ENCODE measurements at places on chromosomes 7 and 10.
A peak's percentile ranks its signal among the peaks of the same experiment; 100 is the strongest.

DNA sequence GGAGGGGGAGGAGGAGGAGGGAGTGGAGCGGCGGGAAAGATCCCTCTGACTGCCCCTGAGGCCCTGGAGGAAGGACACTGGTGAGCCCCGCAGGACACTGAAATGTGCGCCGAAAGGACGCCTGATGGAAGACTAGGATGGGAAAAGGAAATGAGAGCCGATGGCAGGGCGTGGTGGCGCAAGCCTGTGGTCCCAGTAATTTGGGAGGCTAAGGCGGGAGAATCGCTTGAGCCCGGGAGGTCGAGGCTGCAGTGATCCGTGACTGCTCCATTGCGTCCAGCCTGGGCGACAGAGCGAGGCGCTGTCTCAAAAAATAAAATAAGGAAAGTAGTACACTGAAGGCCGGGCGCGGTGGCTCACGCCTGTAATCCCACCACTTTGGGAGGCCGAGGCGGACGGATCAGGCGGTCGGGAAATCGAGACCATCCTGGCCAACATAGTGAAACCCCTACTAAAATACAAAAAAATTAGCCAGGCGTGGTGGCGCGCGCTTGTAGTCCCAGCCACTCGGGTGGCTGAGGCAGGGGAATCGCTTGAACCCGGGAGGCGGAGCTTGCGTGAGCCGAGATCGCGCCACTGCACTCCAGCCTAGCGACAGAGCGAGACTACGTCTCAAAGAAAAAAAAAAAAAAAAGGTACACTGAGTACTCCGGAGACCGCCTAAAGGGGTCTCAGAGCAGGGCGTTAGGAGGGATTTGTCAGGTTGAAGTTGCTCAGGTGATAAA lies 561 bp upstream of the HNRNPF start:
- no peak for DNase-seq

- DNase-seq = no peak
These were observed 33.8 kb downstream of the HIP1 start for GRCh38 chr7:75704928-75705327.

DNA sequence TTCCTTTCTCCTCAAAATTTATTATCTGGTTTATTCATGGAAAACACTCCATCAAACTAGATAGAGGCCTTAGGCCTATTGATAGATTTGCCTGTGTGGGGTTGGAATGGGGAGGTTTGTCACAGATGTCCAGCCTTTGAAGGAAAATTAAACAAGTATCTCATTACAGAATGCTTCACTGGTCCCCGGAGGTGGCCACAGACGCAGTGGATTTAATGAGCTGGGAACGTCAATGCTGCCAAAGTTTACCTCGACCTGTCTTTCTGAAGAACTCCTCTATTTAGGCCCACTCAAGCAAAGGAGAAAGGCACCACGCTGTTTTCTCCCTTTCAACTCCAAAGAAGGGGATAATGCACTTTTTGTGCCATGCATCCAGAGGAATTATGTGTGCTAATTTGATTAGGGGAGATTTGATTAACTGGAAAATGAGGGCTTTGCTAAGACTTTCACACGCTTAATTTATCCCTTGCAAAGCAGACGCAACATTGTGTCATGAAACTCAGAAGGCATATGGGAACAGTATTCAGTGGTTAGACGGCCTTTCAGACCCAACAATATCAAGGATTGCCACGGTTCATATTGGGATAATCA lies 558.8 kb upstream of the GALNT17 start:
- peak; percentile 58 for DNase-seq

DNA sequence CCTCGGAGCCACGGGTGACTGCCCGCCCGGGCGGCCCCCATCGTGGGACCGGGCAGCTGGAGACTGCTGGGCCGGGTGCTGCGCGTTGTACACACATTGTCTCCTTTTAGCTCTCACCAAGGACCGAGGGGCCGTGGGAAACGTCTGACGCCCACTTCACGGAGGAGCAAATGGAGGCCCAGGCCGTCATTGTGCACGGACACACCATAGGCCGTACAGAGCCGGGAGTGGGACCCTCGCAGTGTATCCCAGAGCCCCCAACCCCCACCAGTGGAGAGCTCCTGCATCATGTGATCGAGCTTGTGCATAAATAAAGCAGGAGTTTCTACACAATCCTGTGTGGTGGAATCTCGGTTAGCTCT lies 722 bp downstream of the DENND10 start:
- no peak for DNase-seq

- DNase-seq = no peak
These were observed 40.1 kb downstream of the ZNF467 start for GRCh38 chr7:149733131-149733923.

DNA sequence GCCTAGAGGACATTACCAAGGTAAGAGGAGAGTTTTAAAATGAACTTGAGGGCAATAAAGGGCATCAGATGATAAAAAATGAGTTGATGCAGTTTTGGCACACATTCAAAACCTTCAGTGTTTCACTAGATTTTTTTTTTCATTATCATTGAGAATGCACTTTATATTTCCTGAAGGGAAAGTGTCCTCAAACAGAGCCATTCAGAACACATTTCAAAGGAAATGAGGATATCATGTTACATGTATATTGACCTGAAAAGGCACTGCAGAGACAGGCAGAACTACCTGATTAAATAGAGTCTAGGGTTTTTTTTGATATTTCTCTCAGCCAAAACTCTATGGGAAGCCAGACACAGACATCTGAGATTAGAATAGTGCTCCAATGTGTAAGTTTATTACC lies 454.0 kb downstream of the NEBL start:
- no peak for DNase-seq

DNA sequence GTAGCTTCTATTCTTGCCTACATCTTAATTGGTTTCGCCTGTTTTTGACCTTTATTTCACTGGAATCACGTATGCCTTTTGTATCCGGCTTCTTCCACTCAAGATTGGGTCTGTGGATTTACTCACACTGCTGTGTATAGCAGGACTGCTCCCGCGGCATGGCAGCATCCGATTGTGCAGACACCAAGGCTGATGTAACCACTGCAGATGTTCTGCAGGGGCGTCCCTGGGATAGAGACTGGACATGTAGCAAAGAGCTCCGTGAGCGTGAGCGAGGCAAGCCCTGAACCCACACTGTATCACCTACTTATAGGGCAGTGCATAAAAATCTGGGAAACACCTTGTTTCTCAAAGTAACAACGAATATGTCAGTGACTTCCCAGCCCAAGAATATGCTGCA lies 11.4 kb upstream of the IDI2 start:
- no peak for DNase-seq

GRCh38 chr7:106053109-106053508 lies 59.0 kb downstream of the SYPL1 start:
- DNase-seq = no peak

DNA sequence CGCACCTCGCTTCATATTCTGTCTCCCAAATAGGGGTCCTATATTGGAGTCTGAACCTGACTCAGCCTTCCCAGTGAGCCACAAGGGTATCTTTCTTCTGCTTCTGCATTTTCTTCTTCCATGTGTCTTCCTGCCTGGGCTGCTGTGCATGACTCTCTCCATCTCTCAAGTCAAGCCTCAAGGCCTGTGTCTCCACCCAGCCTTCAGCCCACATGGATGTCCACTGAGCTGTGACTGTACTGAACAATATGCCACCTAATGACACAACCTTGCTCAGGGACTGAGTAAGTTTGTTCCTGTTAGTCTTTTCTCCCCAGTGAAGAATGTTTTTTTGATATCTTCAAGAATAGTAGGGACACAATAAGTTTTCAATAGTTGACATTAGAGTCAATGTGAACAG lies 162.7 kb upstream of the TBX20 start:
- no peak for DNase-seq

DNA sequence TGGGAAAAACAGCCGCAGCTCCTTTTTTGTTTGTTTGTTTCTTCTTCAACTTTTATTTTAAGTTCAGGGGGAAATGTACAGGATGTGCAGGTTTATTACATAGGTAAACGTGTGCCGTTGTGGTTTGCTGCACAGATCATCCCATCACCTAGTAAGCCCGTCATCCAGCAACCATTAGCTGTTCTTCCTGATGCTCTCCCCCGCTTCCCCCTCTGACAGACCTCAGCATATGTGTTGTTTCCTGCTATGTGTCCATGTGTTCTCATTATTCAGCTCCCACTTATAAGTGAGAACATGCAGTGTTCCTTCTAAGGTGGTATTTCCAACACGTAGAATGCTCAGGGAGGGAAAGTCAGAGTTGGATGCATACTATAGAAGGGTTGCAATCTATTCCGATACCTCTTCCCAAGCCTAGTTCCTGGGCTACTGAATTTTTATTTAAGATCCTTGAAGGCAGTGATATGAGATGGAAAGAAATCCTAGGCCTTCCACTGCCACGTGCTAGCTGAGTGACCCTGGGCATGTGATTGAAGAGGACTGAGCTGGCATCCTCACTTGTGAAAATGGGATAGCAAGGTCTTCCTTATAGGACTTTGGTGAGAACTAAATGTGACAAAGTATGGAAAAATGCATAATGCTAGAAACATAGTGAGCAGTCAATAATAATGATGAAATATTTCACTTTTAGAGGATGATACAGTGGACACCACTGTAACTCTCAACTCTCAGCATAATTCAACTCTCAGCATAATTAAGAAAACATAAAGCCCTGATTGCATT lies 278.5 kb downstream of the REEP3 start:
- no peak for DNase-seq

DNA sequence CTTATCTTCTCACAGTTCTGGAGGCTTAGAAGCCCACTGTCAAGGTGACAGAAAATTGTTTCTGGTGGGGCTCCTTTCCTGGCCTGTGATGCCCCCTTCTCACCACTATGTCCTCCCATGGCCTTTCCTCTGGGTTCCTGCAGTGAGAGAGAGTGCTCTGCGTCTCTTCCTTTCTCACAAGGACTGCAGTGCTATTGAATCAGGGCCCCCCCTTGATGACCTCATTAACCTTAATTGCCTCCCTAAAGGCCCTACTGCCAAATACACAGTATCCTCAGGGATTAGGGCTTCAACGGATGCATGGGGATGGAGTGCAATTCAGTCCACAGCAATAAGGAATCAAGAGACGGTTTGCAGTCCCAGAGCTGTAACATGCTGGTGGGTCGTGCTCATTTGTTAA lies 82.0 kb upstream of the GRB10 start:
- DNase-seq = no peak

DNA sequence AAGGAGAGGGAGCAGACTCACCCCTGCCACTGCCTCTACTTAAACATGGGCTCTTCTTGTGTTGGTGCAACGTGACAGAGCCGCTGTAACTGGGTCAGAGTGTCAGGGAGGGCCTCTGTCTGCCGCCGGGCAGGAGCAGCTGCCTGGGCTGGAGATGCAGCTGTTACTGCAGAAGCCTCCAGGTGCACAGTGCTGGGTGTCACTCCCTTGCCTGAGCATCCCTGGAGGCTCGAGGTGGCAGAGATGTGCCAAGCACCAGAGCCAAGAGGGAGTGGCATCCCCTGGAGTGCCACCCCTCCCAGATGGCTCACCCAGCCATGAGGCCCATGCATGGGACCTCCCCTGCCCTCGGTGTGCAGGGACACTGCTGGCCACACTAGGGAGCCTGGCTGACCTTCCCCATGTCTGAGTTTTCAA lies 145.7 kb downstream of the PRPF18 start:
- peak; percentile 22 for DNase-seq

DNA sequence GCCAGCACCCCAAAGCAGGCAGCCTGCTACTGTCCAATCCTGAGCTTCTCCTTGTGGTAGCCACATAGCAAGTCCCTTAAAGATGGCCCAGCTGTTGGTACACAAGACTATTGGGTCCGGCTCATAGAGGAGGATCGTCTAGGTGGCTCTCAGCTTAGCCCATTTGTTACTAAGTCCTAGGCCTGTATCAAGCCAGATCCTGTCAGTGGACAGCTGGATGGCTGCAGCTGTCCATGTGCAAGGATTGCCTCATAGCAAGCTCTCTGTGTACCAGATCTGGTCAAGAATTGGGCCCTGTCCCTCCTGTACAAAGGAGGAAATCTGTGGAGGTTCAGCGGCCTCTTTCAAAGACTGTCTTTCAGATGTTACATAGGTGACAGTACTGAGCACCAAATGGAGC lies 12.2 kb upstream of the TMEM168 start:
- no peak for DNase-seq

DNA sequence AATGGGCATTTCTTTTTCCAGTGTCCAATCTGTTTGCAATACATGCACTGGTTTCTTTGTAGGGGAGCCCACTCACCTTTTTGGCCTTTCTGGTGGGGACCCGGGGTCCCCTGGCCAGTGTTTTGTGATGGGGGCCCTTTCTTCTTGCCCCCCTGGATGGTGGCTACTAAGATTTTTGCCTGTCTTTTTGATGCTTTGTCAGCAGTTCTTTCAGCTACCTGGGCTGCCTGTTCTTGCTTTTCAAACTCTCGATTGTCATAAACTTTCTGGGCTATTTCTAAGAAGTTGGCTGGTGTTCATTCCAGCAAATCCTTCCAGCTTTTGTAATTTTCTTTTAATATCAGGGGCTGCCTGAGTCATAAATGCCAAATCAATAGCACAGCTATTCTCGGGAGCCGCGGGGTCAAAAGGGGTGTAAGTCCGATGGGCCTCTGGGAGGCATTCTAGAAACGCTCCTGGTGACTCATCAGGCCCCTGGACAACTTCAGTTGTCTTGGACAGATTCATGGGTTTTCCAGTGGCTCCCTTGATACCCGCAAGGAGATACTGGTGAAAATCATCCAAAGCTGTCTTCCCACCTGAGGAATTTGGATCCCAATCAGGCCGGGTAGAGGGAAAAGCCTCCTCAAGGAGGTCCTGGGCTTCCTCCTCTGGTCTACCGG lies 79.0 kb downstream of the PRR15 start:
- no peak for DNase-seq

DNA sequence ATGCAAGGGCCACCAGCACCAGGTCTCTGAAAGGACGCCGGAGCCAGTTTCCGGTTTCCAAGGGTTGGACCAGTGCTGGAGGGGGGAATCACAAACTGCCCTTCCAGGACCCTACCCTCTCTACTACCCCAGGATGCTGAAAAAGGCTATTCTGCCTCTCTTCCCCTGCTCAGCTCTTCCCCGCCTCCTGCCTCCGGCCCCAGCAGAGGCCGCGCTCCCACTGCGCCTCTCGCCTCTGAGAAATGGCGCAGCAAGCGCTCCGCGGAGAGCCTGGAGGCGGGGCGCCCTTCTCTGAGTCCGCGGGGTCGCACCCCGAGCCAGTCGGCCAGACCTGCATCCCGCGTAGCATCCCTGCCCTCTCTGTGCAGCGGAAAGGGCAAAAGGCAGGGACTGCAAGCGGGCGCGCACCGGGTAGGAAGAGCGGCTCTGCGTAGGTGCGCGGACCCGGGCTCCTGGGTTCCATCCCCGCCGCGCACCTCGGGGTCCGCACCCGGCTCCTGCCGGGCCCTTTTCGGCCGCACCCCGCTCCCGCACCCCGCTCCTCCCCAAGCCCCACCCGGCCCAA lies 476 bp upstream of the RET start:
- DNase-seq = no peak

DNA sequence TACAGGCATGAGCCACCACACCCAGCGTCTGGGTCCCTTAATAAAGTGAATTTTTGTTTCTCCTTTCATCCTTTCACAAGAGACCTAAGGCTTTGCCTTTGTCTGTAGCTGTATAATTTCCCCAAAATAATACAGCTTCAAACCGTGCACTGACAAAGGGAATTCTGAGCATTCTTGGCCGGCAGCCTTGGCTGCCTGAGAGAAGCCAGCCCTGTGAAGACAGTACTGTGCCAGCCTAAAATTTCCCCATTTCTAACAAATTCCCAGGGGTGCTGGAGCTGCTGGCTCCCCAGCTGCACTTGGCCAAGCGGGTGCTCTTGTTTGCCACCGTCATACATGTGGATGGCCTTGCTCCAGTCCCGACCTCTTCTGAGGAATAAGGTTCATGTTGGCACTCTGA lies 106.2 kb downstream of the ZMYND11 start:
- DNase-seq = no peak

GRCh38 chr7:101998029-101998905 lies 180.8 kb downstream of the CUX1 start:
- peak; percentile 44 for DNase-seq
